ENCODE measurements at places on chromosomes 6 and 20.

DNA sequence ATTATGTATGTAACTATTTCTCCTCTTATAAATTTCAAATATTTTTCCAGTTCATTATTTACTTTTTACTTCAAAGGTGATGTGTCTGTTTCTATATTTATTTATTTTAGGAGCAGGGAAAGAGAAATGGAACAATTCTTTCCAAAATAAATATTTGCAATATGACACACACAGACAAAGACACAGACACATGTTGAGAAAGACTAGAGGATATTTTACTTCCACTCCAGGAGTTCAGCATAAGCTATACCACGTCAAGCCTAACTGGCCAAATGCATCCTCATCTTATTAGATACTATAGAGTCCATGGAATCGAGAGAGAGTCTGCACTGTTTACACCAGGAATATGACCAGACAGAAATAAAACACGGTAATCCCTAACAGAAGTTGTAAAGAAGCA lies 13.3 kb downstream of the RALGAPA2 start:
- DNase-seq = no peak

- no peak for DNase-seq
Measured at GRCh38 chr6:137877606-137878005, 10.5 kb downstream of the TNFAIP3 start.

DNA sequence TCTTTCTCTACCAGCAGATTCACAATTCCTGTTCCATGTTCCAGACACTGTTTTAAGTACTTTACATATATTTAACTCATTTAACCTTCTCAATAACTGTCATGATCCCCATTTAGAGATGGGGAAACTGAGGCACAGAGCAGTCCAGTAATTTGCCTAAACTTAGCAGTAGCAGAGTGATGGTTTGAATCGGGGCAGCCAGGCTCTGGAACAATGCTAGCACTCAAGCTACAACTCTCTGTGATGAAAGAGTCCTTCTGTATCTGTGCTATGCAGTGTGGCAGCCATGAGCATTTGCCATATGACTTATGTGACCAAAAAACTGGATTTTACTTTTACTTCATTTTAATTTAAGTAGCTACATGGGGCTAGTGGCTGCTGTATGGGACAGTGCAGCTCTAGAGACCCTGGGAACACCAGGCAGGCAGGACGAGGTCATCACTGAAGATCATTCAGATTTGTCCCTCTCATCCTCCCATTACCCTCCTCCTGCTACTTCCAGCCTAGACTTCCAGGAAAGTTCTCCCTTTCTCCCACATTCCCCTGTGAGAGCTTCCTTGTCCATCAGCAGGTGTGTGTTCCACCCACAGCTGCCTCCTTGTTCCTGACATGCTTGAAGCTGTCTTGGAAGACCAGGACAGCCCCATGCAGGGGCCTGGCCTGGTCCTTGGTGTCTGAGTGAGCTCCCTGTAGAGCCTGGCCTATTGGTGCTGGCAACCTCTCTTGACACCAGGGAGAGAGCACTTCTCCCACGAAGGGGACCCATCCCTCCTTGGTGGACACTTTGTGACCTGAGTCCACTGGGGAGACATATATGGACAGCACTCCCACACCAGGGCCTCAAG lies 157.0 kb downstream of the MRPL14 start:
- DNase-seq = no peak

DNA sequence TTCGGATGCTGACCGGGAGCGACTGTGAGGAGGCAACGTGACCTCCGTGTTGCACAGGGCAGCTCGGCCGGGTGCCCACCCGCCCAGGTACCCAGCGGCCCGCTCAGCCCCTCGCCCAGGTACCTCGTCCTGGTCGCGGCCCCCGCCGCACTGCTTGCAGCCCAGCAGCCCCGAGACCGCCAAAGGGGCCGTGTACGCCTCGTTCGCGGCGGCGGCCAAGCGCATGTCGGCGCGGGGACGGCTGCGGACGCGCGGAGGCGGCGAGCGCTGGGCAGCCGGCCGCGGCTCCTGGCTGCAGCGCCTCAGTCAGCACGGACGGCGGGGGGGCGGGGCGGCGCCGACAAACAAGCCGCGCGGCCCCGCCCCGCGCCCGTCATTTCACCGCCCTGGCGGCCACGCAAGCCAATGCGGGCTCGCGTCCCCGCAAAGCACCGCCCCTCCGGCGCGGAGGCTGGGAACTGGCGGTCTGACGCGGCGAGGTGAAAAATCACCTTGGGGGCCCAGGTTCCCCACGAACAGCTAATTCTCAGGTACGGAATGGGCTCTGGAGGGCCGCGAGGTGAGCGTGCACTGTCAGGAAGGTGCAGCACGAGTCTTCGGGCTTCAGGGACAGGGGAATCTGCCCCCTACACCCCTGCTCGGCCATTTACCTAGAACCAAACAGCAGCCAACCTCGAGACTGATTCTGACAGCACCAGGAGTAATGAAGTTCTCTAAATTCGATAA lies 85.2 kb downstream of the SESN1 start:
- peak; percentile 91 for DNase-seq

DNA sequence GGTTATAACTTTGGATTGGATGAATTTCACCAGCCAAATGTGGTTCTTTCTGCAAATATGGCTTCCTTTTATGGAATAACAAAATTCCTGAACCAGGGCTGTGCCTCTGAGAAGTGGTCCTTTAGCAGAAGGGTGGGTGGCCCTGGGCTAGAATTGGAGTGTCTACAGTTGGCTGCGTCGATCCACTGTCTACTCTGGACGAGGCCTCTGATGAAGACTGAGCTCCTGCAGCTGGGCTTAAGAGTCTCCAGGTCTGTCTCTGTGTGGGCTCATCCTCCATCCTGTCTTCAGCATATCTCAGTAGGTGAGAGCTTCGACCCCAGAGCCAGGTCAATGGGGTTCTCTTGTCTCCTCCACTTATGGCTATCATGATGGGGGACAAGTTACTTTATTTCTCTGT lies 166.3 kb upstream of the PMEPA1 start:
- DNase-seq = no peak

- peak; percentile 31 for DNase-seq
Measured at GRCh38 chr6:79072640-79073181, 5.3 kb downstream of the PHIP start.

GRCh38 chr6:34051331-34051919 lies 94.5 kb downstream of the GRM4 start:
- no peak for DNase-seq

DNA sequence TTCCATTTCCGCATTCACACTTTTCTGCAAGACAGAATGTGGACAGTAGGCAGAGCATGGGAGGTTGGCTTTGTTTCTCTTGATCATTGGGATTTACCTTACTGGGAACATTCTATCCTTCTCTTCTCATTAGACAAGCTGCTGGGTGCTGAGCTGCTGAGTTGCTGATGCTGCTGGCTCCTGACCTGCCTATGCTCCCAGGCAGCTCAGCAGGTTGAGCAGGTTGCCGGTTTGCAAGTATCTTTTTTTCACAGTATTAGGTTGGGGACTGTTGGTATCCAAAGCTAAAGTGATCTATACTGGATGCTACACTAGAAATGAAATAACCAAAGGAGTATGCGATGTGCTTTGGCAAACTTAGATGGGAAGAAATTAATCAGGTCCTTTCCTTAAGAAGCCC lies 23.7 kb upstream of the ADGRF4 start:
- DNase-seq = no peak

- DNase-seq = no peak
Measured at GRCh38 chr20:56859039-56859800, 230.1 kb downstream of the TFAP2C start.

DNA sequence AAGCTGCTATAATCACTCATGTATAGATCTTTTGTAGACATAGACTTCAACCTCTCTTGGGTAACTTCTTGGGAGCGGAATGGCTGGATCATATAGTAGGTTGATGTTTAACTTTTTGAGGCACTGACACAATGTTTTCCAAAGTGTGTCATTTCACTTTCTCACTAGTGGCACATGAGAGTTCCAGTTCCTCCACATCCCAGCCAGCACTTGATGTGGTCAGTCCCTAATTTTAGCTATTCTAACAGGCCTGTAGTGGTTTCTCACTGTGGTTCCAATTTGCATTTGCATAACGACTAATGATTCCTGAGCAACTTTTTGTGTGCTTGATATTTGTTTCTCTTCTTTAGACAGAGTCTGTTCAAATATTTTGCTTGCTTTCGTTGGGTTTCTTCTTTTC lies 221.3 kb downstream of the DLL1 start:
- DNase-seq = no peak

DNA sequence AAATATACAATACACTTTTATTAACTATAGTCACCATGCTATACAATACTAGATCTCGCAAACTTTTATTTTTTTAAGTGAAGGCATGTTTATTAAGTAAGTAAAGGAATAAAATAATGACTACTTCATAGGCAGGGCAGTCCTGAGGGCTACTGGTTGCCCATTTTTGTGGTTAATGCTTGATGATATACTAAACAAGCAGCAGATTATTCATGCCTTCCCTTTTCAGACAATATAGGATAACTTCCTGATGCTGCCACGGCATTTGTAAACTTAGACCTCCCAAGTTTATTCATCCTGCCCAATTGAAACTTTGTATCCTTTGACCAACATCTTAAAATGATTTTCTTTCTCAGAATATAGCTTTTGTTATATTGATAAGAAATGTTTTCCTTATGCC lies 24.7 kb upstream of the HIVEP1 start:
- DNase-seq = no peak

GRCh38 chr6:33433544-33434191 lies 13.8 kb downstream of the SYNGAP1 start:
- DNase-seq = no peak

GRCh38 chr6:137217801-137218472 lies 1.2 kb downstream of the IFNGR1 start:
- peak; percentile 22 for DNase-seq

GRCh38 chr20:58515233-58516212 lies at the start of gene APCDD1L:
Gene APCDD1L (minus strand): TSS chr20:58515399. CDS start chr20:58514707, 692 bp downstream.
- no peak for DNase-seq

Data from activated CD4-positive, alpha-beta T cell treated with anti-CD3 and anti-CD28 coated beads, Interleukin-10, Interleukin-2, amounts not matched to agents 100 ng/mL and 50 ng/mL, durations not matched to agents 16 hours and 8 hours (primary cell).